ENCODE measurements at places on chromosomes 4 and X.

DNA sequence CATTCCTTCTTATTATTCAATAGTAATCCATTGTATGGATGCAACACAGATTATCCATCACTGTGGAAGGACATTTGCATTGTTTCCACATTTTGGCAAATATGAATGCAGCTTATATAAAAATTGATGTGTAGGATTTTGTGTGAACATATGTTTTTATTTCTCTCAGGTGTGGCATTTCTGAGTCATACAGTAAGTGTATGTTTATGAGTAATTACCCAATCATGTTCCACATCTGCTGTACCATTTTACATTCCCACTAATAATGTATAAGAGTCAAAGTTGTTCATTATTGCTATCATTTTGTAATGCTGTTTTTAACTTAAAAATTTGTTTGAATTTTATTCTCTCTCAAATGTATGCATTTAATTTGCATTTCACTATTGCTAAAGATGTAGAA lies 25.5 kb downstream of the MAGEA4 start:
- DNase-seq = no peak

DNA sequence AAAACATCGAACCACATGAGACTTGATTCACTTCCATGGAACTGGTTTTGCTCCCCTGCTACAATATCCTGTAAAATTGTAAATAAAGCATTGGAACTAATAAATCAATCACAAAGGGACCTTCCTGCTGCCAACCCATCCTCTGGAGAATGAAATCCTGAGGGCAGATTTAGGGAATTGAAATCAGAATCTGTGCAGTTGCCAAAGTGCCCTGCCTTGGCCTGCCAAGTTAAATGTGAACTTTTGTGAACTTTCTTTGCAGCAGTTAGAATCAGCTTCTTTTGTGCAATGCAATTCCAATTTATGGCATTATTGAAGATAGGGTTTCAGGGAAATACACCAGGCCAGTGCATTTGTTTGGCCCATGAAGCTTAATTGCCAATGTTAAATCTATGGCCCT lies 263.1 kb downstream of the PTTG2 start:
- DNase-seq = no peak

GRCh38 chr4:139483000-139483399 lies 29.1 kb downstream of the RAB33B start:
- no peak for DNase-seq

- no peak for DNase-seq
Observed at GRCh38 chr4:95371476-95372224, 177.1 kb downstream of the UNC5C start.

- peak; percentile 14 for DNase-seq
Observed at GRCh38 chrX:106898462-106898861, 4.7 kb downstream of the RIPPLY1 start.

GRCh38 chr4:93416344-93417128 lies 412.0 kb upstream of the ATOH1 start:
- DNase-seq = no peak

- DNase-seq = no peak
Observed at GRCh38 chrX:153226344-153227185, 47.5 kb downstream of the MAGEA1 start.

- no peak for DNase-seq
Observed at GRCh38 chr4:749698-750666, 44.4 kb downstream of the PCGF3 start.

DNA sequence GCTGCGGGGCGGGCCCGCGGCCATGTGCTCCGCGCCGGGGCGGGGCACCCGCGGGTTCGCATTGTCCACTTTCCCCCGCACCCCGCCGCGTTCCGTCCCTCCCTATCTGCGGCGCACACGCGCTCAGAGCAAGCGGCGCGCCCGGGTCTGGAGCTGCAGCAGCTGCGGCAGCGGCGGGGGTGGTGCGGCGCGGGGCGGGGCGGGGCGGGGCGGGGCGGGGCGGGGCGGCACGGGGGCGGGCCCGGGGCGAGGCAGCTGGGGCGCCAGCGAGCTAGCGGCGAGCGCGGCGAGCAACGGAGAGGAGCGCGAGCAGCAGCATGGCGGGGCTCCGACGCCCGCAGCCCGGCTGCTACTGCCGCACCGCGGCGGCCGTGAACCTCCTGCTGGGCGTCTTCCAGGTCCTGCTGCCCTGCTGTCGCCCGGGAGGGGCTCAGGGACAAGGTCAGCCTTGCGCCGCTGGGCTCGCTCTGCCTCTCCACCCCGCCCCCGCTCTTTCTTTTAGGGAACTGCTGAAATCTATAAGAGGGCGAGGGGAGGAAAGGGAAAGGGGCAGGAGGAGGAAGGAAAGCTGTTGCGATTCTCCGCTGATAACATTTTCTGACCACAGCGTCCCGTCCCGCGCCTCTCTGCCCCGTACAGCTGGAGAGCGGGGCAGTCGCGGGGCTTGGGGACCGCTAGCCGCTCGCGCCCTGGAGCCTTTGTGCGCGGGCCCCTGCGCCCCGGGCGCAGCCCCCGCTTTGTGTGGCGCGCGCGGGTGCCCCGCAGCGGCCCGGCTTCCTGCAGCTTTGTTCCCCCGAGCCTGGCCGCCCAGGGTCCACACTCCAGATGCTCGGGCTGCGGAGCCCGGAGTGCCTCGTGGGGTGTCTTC lies at the start of gene TMEM131L:
TSS of gene TMEM131L (plus strand) at position 280 of the 868 bp plus-strand sequence. CDS start at position 318, 38 bp downstream.
- peak; percentile 57 for DNase-seq

GRCh38 chrX:68252664-68253063 lies 180.6 kb downstream of the OPHN1 start:
- DNase-seq = no peak

DNA sequence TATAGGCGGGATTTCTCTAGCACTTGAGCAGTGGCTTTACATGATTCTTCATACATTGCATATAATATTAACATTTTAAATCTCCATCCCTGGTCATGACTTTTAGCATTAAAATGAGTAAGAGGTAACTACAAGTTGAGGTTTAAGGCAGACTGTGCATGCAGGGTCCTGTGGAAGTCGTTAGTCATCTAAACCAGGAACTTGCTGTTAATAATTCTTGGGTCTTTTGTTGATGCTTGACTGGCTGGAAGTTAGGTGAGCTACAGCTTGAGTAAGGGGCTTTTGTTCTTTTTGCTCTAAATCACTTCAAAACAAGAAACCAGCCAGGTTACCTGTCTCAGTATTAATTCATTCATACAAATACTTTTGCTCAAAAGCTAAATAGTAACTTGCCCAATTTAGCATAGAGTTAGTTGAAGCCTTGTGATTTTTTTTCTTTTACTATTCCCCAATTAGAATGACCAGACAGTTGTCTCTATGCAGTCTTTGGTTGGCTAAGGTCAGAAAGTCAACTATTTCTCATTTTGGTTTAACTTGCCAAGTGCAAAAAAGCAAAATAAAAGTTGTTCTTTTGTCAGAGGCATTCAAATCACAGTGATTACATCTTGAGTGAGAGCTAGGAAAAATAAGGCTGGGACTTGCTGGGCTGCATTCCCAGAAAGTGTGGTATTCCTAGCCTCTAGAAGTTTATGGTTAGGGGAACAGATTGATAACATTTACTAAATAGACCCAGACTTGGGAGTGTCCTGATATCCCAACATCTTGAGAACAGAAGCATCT lies 516.9 kb downstream of the PDHA2 start:
- DNase-seq = no peak

GRCh38 chr4:112287258-112287989 lies 1.7 kb upstream of the TIFA start:
- no peak for DNase-seq
